Fibroblast of the aortic adventitia (primary cell): ENCODE measurements at places on chromosomes 4 and X. TPM values are rescaled to one million over a fixed set of nuclear protein-coding genes. Genes with fewer than 3 reads are reported as not detected.

N4BP2 gene
- 15.4 and 35.1 TPM in 2 replicates for total RNA-seq

TLR10 gene
- total RNA-seq = not detected in 2 replicates

PABPC1L2B gene
- total RNA-seq = not detected in 2 replicates

ADH1A gene
- 0.27 TPM in 1 of 2 replicates, not detected in the other for total RNA-seq

- peak; percentile 75 for DNase-seq
Observed at GRCh38 chrX:134868771-134869495, 121.9 kb upstream of the SMIM10 start.

DNA sequence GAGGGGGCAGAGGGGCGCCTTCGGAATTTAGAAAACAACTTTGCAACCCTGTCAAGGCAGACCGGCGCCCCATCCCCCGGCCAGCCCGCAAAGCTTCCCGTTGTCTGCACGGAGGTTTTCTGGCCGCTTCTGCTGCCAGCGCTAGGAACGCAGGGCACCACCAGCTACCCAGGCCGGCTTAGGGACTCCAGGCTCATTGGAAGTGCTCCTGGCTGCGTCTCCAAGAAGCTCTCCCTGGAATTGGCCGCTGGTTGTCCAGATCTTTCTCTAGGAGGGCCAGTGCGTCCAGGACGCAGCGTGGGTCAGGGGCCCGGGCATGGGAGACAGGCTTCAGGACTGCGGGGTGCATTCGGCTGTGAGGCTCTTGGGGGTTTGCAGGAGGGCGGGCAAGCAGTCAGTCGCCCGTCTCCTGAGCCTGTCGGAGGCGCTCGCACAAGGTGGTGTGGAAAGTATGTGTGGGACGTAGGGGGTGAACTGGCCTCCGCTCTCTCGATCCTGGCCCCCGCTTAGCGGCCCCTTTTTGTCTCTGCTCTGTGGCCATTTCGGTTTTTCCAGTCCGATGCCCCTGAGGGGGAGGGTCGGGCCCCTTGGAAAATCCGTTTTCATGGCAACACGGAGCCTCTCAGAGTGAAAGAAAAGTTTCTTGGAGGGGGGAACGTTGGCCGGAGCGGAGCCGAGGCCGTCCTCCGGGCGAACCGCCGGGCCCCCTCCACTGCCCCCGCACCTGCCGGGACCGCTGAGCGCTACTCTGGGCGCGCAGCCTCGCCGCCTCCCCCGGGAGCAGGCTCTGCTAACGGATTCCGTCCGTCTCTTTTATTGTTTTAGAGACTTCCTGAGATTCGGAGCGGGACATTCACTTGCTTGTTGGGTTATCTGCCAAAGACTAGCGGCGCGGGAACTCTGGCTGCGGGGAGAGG lies 810 bp upstream of the SOX3 start:
- no peak for DNase-seq
